ENCODE measurements at places on chromosomes 5 and 9. TPM values are rescaled to one million over a fixed set of nuclear protein-coding genes. Genes with fewer than 3 reads are reported as not detected.

Gene MAML1
- total RNA-seq, result 48.5 TPM

Gene SARDH
- total RNA-seq, result 5.0 TPM

Gene SPAAR
- total RNA-seq, result not detected

Gene FOXD4L3
- total RNA-seq, result 0.29 TPM

Gene SLC34A3
- total RNA-seq, result not detected

Gene PCDH12
- not detected for total RNA-seq

Gene SPINK1
- total RNA-seq, result not detected

Gene EIF4E1B
- not detected for total RNA-seq

Gene WNT8A
- total RNA-seq, result not detected

Gene PTCD2
- total RNA-seq, result 13.9 TPM

DNA sequence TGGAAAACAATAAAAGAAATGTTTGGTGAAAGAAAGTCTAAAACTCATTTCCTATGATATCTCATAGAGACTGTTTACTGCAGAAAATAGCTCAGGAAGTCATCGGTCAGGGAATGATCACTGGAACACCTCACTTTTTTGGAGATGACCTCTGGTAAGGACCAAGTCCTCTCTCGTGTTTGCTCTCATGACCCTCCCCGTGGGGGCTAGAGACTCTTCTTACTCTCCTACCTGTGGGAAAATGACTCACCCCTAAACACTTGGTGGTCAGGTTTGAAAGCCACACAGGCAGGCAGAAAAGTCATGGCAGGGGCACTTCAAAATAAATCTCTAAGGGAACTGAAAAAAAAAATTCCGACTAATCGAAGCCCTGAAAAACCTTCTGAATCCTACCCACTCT, 48.2 kb downstream of the FAM240B start:
- peaks cover 4% of the 10 kb centered on the region for H3K4me1 ChIP-seq
- H3K27me3 ChIP-seq, result peaks cover 19% of the 10 kb centered on the region
- no peak for DNase-seq
- H3K36me3 ChIP-seq, result no peaks in the 10 kb centered on the region

DNA sequence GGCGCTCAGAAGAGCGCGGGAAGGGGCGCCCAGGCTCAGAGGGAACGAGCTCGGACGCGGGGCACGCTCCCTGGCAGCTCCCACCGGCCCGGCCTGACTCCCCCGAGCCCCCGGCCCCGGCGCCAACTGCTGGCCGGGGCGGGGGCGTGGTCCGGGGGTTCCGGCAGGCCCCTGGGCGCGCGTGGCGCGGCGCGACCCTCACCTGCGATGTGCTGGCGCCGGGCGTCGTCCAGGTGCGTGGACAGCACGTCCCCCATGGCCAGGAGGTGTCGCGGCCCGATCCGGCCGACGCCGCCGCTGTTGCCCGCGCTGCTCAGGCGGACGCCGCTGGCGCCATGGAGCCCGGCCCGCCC, 43.5 kb upstream of the STXBP1 start:
- H3K27ac ChIP-seq, result no peak overlapping the region
- H3K27me3 ChIP-seq, result no peaks in the 10 kb centered on the region
- no peaks in the 10 kb centered on the region for H3K36me3 ChIP-seq
- no peak overlapping the region for H3K4me3 ChIP-seq
- no peak for DNase-seq
- peaks cover 25% of the 10 kb centered on the region for H3K4me1 ChIP-seq

GRCh38 chr5:116370149-116370548, 204.5 kb downstream of the SEMA6A start:
- peaks cover 28% of the 10 kb centered on the region for H3K4me1 ChIP-seq
- peak overlapping the region; percentile 85 for H3K27ac ChIP-seq
- H3K4me3 ChIP-seq, result no peak overlapping the region
- no peaks in the 10 kb centered on the region for H3K27me3 ChIP-seq
- no peak for DNase-seq

- H3K4me1 ChIP-seq, result peaks cover 2% of the 10 kb centered on the region
- no peak overlapping the region for H3K4me3 ChIP-seq
- no peaks in the 10 kb centered on the region for H3K27me3 ChIP-seq
- no peak for DNase-seq
Observed at GRCh38 chr5:169762338-169763095, 125.4 kb downstream of the DOCK2 start.

DNA sequence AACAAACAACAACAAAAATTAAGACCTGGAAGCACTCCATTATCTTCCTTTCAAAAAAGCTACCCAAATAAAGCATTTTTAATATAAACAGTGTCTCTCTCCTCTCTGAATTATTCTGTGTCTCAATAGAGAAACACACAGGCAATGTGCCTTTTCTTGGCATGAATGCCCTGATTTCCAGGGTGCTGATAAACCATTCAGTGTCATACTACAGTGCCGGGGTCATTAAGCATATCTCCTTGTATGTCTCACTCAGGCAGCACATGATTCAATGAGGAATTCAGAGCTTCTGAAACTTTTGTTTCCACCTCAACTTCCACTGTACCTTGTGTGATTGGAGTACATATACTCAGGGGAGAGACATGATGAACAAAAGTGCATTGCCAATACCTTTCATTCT, 294.0 kb upstream of the SLC24A2 start:
- H3K27ac ChIP-seq, result no peak overlapping the region
- no peaks in the 10 kb centered on the region for H3K4me1 ChIP-seq
- H3K27me3 ChIP-seq, result no peaks in the 10 kb centered on the region
- no peaks in the 10 kb centered on the region for H3K36me3 ChIP-seq

GRCh38 chr5:115718927-115719326, 93.1 kb upstream of the TMED7 start:
- H3K27me3 ChIP-seq, result peaks cover 44% of the 10 kb centered on the region
- no peak overlapping the region for H3K27ac ChIP-seq
- H3K36me3 ChIP-seq, result no peaks in the 10 kb centered on the region
- no peak overlapping the region for H3K4me3 ChIP-seq
- DNase-seq, result no peak

GRCh38 chr9:129656795-129657390, 8.6 kb upstream of the PRRX2 start:
- no peak overlapping the region for H3K27ac ChIP-seq
- DNase-seq, result no peak
- H3K4me3 ChIP-seq, result no peak overlapping the region
- no peaks in the 10 kb centered on the region for H3K36me3 ChIP-seq

GRCh38 chr5:171895081-171895480, 109.5 kb downstream of the SMIM23 start:
- no peak overlapping the region for H3K4me3 ChIP-seq
- no peak for DNase-seq
- peaks cover 8% of the 10 kb centered on the region for H3K4me1 ChIP-seq
- no peaks in the 10 kb centered on the region for H3K27me3 ChIP-seq
- no peak overlapping the region for H3K27ac ChIP-seq
- H3K36me3 ChIP-seq, result peaks cover 32% of the 10 kb centered on the region

GRCh38 chr9:13904311-13904710, 409.6 kb downstream of the NFIB start:
- H3K27ac ChIP-seq, result no peak overlapping the region
- H3K4me3 ChIP-seq, result no peak overlapping the region
- no peak for DNase-seq

- no peaks in the 10 kb centered on the region for H3K27me3 ChIP-seq
- H3K27ac ChIP-seq, result no peak overlapping the region
- peaks cover 4% of the 10 kb centered on the region for H3K4me1 ChIP-seq
- no peak for DNase-seq
- no peaks in the 10 kb centered on the region for H3K36me3 ChIP-seq
Observed at GRCh38 chr9:91086657-91087461, 274.9 kb downstream of the AUH start.

DNA sequence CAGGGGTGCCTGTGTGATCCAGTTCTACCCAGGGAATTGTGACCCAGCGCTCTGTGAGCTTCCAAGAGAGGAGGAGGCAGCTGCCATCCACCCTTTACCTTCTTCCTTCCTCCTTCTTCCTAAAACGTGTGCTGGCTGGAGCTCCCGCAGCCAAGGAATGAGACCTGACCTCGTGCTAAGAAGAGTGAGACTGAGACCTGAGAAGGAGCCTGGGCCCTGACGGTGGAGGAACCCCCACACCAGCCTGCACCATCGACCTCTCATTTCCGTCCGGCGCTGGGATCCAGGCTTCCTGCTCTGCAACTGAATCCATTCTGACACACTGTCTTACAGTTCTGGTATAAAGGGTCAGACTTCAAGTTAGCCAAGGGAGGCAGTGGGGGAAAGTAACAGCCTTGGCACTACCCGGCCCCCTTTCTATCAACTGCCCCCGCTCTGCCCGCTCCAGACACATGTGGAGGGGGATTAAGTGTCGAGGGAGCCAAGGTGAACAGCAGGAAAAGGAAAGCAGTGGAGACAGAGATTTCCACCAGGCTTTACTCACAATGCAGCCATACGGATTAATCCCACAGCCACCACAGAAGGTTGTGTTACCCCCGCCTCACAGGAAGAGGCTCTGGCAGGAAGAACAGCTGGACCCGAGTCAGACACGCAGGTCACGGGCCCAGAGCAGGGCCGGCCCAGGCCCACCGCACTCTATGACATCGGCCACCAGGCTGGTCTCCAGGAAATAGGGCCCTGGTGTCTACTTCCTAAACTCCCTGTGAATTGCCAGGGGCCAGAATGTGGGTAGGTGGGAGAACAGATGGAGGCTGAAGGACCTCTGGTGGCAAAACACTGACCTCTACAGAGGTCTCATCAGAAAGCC, 15.8 kb downstream of the MGAT1 start:
- H3K36me3 ChIP-seq, result no peaks in the 10 kb centered on the region
- peaks cover 73% of the 10 kb centered on the region for H3K4me1 ChIP-seq
- no peak for DNase-seq
- H3K4me3 ChIP-seq, result no peak overlapping the region
- peak overlapping the region; percentile 88 for H3K27ac ChIP-seq

DNA sequence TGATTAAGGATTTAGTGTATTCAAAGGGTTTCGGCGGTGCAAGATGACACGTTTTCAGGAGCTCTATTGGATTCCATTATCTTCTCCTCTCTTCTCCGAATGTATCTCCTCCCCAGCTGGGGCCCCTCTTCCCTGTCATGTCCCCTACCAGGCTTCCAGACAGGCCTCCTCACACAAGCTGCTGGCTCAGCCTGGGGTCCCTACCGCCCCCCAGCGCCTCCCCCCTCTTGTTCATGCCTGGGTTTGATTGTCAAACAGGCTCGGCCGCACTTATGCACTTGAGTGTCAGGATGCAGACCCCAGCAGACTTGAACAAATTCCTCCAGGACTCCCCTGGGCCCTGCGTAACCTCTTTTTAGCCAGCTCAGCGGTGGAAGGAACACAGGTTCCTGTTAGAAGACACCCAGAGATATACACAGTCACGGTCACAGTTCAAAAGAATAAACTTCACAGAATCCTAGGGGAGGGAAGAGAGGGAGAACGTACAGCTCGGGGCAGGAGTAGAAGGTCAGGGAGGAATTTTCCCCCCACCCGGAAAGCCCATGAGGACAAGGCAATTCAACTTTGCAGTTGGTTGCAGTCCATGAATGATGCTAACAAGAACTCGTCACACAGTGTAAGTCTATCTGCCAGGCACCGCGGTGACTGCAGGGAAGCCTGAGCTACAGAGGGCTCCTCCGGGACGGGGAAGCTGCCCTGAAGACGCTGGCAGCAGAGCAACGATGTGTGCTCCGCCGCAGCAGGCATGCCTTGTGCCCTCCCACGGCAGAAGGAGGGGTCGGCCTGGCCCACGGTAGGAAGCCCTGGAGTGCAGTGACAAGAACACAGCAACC, 560.0 kb downstream of the BNC2 start:
- H3K27me3 ChIP-seq, result no peaks in the 10 kb centered on the region
- no peak overlapping the region for H3K27ac ChIP-seq
- no peak overlapping the region for H3K4me3 ChIP-seq
- H3K4me1 ChIP-seq, result no peaks in the 10 kb centered on the region
- no peak for DNase-seq
- no peaks in the 10 kb centered on the region for H3K36me3 ChIP-seq

DNA sequence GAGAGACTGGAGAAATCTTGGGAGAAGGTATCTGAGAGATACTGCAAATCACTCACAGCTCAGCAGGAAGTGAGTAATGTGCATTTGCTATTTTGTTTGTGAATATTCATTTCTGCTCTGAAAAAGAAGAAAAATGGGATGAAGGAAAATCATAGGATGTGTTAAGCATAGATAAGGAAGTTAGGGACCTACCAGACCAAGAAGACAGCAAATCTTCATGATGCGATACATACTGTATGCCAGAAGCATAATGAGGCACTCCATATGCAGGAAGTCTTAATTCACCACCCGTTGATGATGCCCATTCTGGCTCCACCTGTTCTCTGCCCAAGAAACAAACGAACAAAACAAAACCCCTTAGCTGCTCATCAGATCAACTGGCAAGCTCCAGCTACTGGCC, 6.1 kb upstream of the DAPK1 start:
- no peak for DNase-seq
- peaks cover 16% of the 10 kb centered on the region for H3K4me1 ChIP-seq
- peaks cover 13% of the 10 kb centered on the region for H3K27me3 ChIP-seq
- H3K36me3 ChIP-seq, result no peaks in the 10 kb centered on the region

DNA sequence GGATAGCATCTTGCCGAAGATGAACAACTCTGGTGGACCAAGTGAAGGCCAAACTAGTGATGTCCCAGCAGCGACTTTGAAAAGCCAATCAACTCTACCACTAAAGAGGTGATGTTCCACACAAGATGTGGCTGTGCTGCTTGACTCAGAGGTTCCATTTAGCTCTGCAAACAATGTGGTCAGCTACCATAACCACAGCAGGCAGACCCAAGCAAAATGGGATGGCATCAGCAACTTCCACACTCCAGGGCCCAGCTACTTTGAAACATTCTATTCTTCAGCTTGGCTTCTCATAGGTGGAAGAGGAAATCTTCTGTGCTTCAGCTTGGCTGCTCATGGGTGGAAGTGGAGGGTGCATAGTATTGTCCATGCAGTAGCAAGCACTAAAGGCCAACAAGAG, 70.5 kb downstream of the IRX2 start:
- no peaks in the 10 kb centered on the region for H3K36me3 ChIP-seq
- H3K4me1 ChIP-seq, result no peaks in the 10 kb centered on the region
- DNase-seq, result no peak
- no peak overlapping the region for H3K4me3 ChIP-seq
- no peaks in the 10 kb centered on the region for H3K27me3 ChIP-seq

GRCh38 chr9:88478246-88478645, 56.7 kb upstream of the NXNL2 start:
- DNase-seq, result no peak
- H3K36me3 ChIP-seq, result peaks cover 51% of the 10 kb centered on the region
- no peaks in the 10 kb centered on the region for H3K27me3 ChIP-seq
- peaks cover 2% of the 10 kb centered on the region for H3K4me1 ChIP-seq

GRCh38 chr9:6188466-6188865, 27.1 kb upstream of the IL33 start:
- DNase-seq, result no peak
- H3K4me3 ChIP-seq, result no peak overlapping the region
- H3K4me1 ChIP-seq, result no peaks in the 10 kb centered on the region
- H3K27ac ChIP-seq, result no peak overlapping the region

DNA sequence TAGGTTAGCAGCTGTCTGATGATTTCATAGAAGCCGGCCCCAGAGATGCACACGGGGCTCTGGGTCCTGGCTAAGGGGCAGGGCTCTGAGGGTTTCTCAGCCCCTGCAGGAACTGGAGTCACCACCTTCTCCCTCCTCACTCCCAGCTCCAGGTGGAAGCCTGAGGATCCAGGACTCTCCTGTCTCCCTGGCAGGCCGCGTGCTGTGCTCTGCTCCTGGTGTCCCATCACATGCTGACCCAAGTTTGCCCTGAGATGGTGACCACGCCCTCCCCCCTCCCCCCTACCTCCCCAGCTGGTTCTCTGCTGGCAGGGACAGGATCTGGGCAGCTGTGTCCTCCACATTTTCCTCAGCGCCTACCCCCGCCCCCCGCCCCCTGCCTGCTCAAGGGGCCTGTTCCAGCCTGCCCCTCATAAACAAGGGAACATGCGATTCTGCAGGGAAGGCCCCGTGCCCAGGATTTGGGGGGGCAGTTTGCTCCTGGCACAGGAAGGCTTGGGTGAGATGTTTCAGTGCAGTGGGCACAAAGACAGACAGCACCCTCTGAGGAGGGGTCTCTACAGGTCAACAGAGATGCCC, 87.4 kb downstream of the PSD2 start:
- H3K27me3 ChIP-seq, result peaks cover 13% of the 10 kb centered on the region
- no peak overlapping the region for H3K27ac ChIP-seq
- H3K4me1 ChIP-seq, result peaks cover 5% of the 10 kb centered on the region
- H3K36me3 ChIP-seq, result no peaks in the 10 kb centered on the region
- DNase-seq, result no peak
- H3K4me3 ChIP-seq, result no peak overlapping the region

Measured in naive thymus-derived CD8-positive, alpha-beta T cell (primary cell).